Astrocyte of the hippocampus (primary cell): ENCODE measurements at places on chromosomes 7 and 10.
A peak's percentile ranks its signal among the peaks of the same experiment; 100 is the strongest.

DNA sequence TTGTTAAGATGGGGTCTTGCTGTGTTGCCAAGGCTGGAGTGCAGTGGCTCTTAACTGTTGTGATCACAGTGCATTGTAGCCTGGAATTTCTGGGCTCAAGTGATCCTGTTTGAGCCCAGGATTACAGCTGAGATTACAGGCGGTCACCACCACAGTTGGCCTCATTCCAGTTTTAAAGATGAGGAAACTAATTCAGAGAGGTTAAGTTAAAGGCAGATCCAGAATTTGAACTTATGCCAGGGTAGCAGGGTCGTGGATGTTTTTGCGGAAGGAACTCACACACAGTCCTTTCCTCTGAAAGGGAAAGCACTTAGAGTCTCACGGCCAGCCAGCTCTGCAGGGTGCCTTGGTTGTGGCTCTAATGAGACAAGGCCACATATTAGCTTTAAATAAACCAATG lies 84.7 kb downstream of the MMRN2 start:
- peak; percentile 49 for DNase-seq

- DNase-seq: peak; percentile 21
These were observed 95.7 kb downstream of the DGKB start for GRCh38 chr7:14806891-14807290.

DNA sequence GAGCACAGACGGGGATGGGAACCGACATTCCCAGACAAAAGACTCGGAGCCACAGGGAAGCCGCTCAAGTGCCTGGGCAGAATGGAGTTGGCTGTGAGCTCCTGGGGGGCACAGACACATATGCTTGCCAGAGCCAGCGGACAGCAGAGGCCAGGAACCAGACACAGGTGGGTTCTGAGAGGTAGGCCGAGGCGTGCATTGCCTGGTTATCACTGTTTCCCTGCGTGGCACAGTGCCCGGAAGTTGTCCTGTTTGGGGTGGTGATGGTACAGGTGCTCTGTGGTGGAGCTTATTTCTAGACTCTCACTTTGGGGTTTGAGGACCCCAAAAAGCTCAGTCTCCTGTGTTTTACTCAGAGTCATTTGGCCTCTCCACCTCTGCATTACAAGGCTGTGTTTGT lies 2.5 kb downstream of the PALD1 start:
- DNase-seq: no peak

DNA sequence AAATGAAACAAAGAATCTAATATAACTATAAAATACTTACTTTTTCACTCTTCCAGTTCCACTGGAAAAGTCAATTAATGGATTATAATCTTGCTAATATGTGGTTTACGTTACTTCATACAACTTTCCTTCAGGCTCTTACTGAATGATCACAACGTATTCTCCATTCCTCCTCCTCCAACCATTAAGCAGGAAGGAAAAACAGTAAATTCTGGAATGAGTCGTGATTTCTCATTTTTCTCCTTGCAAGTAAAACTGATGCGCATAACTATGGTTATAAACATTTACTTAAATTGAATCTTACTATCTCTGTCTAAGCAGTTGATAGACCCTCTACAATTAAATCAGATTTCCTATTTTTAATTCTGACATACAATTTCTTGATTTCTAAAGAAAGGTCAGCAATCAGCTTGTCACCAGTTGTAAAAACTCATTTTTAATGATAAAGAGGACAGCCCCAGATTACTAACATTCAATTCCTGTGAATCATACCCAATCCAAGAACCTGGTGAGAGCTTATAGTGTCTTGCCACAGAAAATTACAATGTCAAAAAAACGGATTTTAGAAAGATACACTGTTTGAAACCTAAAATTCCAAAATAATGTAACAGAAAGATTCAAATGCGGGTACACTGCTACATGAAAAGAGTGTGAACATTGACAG lies 64.3 kb downstream of the EZH2 start:
- DNase-seq: peak; percentile 43

GRCh38 chr10:31130406-31130805 lies 98.7 kb upstream of the ZNF438 start:
- no peak for DNase-seq

- no peak for DNase-seq
These were observed 19.4 kb upstream of the PAX2 start for GRCh38 chr10:100725869-100726426.

- DNase-seq: no peak
These were observed 64.4 kb downstream of the CALML3 start for GRCh38 chr10:5589011-5589660.

GRCh38 chr10:34437906-34438305 lies 377.2 kb downstream of the PARD3 start:
- DNase-seq: no peak

DNA sequence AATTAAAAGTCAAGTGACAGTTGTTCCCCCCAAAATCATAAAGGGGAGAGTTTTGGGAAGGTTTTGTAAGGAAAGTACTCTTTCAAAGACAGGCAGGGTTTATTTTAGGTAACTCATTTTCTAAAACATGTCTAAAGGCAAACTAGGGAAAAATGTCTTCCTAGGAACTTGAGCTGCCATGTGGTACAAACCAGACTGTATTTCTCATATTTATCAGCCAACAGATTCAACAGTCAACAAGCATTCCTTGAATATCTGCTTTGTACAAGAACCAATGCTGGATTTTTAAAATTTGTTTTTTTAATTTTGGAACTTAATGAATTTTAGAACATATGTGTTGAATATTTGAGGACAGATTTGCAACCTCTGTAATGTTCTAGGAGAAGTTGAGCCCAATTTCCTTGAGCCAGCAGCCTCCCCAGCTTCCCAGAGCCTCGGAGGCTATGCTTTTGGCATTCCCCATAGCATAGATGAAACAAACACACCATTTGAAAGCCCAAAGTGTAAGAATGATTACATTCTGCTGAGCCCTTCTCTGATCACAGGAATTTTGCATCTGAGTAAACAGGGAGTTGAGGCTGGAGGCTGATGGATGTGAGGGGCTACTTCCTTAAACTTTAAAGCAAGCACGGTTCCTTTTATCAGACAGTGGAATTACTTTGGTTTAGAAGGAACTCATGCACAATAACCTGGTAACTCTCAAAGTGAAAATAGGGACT lies 345.1 kb downstream of the RNLS start:
- DNase-seq: no peak

DNA sequence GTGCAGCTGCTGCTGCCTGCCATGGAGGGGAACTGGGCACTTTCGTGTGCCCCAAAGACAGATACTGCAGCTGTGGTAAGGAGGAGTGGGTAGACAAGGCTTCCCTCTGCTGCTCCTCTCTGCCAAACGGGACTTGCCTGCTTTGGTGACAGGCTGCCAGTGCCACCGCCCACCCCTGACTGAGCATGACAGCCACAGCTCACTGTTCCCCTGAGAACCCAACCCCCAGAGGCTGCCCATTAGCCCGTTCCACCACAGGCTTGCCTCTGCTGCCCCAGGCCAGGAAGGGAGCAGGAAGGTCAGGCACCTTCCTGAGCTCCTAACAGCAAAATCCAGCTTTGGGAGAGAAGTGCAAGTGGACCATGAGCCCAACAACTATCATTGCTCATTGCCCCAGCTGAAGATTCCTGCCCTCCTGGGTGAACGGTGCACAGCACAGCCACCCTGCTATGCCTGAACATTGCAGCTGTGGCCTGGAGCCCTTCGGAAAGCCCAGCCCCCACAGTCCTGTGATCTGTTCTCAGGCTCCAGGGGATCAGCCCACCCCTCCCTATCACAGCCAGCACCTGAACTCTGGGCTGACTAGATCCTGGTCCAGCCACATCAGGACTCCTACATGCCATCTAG lies 58.7 kb upstream of the ANTXRL start:
- DNase-seq: no peak

DNA sequence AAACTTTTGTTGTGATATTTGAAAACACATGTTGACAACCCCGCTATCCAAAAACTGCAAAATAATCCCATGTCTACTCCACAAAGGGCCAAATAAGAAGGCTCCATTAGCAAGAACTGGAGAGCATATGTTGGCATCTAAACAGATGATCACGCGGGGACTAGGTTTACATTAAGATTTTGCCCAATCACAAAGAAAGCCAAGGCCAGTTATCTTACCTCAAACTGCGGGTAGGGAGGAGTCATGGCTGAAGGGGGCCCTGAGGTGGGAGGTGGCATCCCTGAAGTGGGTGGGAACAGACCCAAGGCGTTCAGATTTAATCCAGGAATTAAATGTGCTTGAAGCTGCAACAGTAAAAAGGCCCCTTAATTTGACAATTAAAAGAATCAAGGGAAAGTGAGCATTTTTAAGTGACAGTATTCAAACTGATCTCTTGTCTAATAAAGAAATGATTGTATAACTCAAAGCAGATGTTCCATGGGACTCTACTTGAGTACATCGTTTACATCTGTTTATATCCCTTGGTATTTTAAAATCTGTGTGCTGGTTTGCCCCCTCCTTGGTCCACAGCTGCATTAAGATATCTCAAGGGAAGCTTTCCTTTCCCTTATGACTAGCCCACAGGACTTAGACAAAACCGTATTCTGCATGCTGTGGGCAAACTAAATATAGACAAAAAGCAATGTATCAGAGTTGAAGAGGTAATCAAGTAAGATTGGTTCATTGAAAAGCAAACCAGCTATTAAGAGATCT lies 42.9 kb downstream of the MALSU1 start:
- no peak for DNase-seq

- no peak for DNase-seq
These were observed 11.5 kb downstream of the CISD1 start for GRCh38 chr10:58280477-58280876.

DNA sequence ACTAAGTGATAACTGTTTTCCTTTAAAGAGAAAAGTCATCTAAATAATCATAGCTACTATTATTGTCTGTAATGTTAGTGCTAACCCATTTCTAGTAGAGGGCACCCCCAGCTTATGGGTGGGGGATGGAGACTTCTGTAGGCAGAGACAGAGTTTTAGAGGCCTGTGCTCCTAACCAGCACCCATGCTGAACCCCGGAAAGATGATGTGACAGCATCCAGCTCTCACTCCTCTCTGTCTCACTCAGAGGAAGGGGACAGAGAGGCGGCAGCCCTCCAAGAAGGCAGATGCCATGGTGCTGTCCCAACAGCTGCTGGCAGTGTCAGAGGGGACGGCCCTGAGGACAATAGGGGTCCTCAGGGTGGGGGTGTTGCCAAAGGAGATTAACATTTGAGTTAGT lies 74.4 kb upstream of the PRLHR start:
- no peak for DNase-seq

DNA sequence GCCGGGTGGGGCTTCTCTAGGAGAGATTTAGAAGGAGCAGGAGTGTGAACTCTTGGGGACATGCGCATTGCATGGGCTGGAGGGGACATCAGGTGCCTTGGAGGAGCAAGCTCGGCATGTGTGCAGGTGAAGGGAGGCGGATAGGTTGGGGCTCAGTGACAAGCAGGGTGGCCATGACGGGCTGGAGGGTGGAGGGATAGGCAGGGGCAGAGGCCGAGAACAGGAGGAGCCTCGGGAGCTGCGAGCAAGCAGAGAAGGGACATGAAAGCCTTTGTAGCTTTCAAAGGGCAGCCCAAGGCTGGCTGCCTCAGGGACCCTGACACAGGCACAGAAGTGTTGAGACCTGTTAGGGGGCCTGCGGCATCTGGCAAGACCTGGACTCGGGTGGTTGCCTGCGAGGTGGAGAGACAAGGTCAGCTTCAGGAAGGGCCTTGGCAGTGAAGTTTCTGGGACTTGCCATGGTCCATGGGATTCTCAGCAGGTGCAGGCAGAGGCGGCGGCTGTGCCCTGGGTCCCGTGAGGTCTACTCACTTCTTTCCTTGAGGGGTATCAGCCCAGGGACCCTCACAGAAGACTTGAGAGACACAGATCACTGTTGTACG lies 664.8 kb downstream of the SDK1 start:
- DNase-seq: no peak
